Stimulated activated CD8-positive, alpha-beta memory T cell treated with anti-CD3 and anti-CD28 coated beads, Interleukin-4, amount 100 ng/mL, for 1 hour (primary cell): ENCODE measurements at places on chromosomes 4 and X.
A peak's percentile ranks its signal among the peaks of the same experiment; 100 is the strongest.

GRCh38 chr4:108031427-108032083 lies 41.9 kb downstream of the HADH start:
- no peak for DNase-seq

DNA sequence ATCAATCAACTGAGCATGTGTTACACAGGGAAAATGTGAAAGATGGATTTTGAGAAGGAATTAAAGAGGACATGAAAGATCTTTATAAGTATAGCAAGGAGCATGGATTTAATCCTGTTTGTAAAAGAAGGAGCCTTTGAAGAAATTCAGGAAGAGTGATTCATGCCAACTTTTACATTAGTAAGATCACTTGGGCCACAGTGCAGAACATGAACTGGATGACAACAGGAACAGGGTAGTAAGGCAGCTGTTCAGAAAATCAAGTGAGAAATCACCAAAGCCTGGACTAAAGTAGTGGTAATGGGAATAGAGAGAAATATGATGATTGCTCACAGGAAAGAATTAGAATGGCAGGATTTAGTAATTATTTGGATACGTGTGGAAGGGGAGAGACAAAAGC lies 265.7 kb upstream of the PCDH7 start:
- no peak for DNase-seq

GRCh38 chr4:40909363-40909876 lies 159.7 kb downstream of the NSUN7 start:
- DNase-seq = no peak

DNA sequence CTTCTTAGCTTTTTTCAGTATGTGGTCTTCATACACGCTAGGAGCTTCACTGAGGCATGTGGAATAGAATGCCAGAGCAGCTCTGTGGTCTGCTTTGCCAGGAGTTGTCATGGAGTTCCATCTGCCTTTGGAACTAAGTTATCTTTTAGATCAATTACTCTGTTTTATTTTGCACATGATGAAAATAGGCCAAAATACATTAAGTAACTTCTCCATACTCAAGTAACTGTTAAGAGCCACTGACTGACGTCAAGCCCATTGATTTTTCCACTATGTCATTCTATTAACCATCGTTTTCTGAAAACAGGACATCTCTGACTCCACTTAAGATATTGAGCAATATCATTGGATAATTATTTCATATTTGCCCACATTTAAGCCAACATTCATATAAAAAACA lies 415.1 kb upstream of the MAD2L1 start:
- no peak for DNase-seq

- DNase-seq = no peak
These were observed 8.4 kb upstream of the ELF4 start for GRCh38 chrX:130118441-130119311.

DNA sequence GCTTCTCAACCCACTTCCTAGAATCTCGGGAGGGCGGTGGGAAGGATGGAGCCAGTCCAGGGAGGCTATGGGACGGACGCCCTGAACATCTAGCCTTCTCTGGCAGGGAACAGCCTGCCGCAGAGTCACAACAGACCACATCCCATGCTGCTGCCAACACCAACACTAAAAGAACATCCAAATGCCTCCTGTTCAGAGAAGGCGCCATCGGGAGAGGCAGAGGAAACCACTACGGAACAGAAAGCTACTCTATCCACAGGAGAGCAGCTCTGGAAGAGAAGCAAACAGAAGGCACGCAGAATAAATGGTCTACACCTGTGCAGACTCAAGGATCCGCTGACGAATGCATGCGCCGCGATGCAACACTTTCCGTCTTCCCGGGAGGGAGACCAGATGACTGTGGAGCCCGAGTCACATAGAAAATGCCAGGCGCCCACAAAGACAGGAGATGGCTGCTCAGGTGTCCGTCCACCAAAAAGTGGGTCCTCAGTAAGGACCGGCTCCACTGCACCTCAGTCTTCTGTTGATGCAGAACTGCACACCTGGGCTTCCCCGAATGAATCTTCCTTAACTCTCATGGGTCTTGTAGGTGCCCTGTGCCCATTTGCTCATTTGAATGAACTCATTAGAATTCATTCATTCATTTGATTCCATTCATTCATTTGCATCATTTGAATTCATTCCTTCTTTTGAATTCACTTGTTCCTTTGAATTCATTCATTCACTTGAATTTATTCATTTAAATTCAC lies 217.5 kb downstream of the DHRSX start:
- no peak for DNase-seq

GRCh38 chr4:73080789-73081188 lies 11.3 kb upstream of the COX18 start:
- DNase-seq = no peak

- DNase-seq = no peak
These were observed 63.2 kb downstream of the HHIP start for GRCh38 chr4:144709159-144709558.

- DNase-seq = no peak
These were observed 42.4 kb upstream of the PGAM4 start for GRCh38 chrX:78011846-78012245.

GRCh38 chrX:153327561-153327960 lies 6.0 kb upstream of the PNMA6F start:
- no peak for DNase-seq

DNA sequence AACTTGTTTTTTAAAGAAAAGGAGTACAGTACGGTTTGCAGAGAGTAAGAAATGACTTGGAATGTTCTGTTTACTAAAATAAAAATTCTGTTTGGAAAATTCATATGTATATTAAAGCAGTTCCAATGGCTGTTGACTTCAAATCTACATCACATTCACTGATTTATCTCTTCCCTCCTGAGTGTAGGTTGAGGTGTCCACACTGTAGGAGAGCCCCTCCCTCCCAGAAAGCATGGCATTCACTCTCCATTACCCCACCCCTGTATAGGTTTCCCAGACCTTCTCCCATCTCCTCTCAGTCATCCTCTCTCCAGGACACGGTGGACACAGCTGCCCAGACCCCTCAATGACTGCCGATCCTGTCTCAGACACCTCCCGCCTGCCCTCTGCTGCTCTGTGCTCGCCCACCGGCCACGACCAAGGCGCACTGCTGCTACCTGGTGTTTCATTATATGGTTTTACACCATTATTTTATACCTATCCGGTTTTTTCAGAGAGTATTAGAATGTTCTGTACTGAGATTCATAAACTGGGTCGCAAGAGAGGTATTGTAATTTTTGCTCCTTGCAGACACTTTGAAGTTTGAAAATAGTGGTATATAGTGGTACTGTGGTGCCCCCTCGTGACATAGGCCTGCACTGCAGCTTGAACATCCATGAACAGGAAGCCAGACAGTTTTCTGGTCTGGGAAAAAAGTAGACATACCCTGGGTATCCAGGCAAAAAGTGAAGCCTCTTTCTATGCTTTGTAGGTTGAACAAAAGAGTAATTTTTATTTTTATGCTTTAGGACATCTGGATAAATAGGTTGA lies 38.8 kb upstream of the BEX4 start:
- DNase-seq = no peak

DNA sequence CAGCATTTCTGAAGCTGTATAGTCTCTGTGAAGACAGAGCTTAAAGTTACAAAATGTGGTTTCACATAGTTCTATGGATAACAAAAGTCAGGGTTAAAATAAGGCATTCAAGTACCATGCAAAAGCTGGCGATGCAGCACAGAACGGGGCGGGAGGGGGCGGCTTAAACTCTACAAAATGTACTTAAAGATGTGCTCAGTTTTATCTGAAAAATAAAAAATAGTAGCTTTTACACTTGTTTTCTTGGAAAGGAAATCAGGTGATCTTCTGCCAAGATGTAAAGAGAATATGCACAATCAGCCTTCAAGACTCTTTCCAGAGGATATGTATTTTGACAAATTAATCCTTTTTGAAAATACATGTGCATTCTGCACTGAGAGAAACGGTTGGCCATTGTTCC lies 301.7 kb upstream of the EMCN start:
- no peak for DNase-seq

- DNase-seq = no peak
These were observed 170.6 kb upstream of the S100G start for GRCh38 chrX:16479206-16479869.

DNA sequence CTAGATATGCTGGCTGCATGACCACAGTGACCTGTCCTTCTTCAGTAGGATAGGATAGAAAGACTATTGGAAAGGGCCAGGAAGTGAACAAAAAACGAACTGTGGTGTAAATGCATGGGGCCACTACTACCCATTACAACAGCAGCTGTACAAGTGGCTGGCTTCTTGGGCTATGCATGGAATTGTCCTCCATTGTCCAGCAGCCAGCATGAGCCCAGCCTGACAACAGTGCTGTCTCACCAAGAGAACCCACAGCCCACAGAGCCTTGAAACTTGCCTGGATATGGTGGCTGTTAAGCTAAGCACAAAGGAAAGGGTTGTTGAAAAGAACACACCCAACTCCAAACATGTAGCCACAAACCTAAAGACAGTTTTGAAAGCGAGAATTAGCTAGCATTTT lies 330.2 kb upstream of the F9 start:
- DNase-seq = no peak

GRCh38 chr4:16720761-16721160 lies 177.7 kb downstream of the LDB2 start:
- DNase-seq = no peak

GRCh38 chr4:142312391-142312790 lies 533.7 kb downstream of the INPP4B start:
- no peak for DNase-seq

DNA sequence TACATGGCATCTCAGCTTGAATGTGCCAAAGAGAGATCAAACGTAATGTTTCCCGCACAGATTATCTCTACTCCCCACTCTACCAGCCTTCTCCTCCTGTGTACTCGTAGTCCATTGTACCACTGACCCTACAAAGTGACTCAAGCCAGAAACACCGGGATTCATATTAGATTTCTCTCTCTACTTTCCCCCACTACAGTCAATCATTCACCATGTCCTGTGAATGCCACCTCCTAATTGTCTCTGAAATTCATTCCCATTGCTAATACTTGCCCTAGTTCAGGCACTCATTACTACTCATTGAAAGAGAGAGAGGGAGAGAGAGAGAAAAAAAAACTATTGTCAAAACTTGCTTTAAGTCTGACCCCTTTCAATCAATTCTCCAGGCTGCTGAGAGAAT lies 78.2 kb upstream of the LHFPL1 start:
- DNase-seq = no peak

DNA sequence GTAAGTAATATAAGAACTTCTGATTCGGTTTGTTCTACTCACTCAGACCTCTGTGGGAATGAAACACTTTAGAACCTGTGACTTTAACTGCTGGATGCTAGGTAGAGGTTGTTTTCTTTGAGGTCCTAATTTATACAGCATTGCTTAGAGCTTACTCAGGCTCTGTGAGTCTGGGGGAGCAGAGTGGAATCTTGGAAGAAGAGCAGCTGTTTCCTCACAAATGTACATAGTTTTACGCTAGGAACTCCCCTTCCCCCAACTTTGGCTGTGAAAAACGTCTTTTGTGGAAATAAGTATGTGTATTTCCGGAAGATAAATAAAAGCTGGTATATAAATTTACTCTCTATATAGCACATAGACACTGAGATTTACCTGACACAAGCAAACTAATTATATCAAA lies 141.4 kb downstream of the NAA11 start:
- DNase-seq = no peak

- DNase-seq = no peak
These were observed 307 bp downstream of the ATG4A start for GRCh38 chrX:108091878-108092291.

GRCh38 chr4:65508168-65508567 lies 162.1 kb downstream of the EPHA5 start:
- DNase-seq = no peak

GRCh38 chr4:40055863-40056715 lies 561 bp upstream of the N4BP2 start:
- peak; percentile 6 for DNase-seq

- no peak for DNase-seq
These were observed 359.4 kb upstream of the FSTL5 start for GRCh38 chr4:162523171-162523570.

DNA sequence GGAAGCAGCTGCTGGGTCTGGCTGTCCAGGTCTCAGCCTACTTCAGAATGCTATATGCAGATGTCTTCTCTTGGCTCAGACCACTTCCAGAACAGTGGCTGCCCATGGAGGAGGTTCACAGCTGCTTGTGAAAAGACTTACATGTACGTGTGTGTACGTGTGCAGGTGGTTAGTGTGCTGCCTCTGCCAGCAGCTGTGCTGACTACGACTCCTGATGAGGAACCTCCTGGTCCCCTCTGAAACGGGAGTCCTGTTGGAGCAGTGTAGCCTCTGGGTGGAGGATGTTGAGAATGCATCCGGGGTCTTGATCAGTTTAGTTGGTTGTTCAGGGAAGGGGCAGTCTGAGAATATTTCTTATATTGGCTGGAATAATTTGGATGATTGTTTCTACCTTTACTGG lies 155.9 kb upstream of the WDR1 start:
- no peak for DNase-seq

DNA sequence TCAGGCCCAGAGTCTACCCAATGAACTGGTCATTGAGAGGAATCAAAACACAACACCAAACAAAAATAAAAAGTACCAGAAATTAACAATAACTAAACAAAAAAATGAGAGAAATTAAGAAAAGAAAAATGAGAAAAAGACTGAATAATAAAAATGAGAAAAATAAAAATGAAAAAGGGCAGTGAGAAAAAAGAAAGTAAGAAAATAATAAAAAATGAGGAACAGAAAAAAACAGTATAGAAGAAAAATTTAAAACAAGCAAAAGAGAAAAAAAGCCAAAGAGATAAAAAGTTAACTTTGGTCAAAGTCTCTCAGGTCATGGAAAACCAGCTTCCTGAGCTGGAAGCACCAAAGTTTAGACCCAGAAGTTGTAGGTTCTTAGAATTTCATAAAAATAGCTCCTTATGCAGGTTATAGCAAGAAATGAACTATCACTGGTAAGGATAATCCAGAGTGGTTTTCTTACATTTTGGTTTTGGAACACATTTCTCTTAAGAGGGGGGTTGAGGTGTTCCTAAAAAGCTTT lies 51.0 kb upstream of the WDR17 start:
- DNase-seq = no peak

GRCh38 chr4:16160457-16160856 lies 65.8 kb downstream of the TAPT1 start:
- no peak for DNase-seq

DNA sequence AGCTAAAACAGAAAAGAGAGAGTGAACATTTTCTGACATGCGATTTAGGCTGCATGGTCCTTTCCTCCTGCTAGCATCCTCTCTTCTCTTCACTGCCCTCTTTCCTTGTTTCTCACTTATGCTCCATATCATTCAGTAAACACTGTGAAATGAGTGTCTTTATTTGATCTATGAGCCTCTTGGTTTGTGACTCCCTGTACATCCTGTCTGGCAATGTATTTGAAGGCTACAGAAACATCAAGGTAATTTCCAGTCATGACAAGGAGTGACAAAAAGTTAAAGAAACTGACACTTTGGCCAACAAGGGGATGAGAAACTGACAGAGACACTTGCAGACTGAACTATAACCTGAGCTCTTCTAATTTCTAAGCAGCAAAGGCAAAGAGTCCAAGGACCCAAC lies 8.7 kb downstream of the FTHL17 start:
- DNase-seq = no peak
